ENCODE measurements at places on chromosomes 4 and X.

GRCh38 chrX:23773601-23774175, 9.3 kb upstream of the SAT1 start:
- DNase-seq = peak; percentile 36

- no peak for DNase-seq
Measured at GRCh38 chrX:125395626-125396025, 76.0 kb downstream of the TEX13C start.

DNA sequence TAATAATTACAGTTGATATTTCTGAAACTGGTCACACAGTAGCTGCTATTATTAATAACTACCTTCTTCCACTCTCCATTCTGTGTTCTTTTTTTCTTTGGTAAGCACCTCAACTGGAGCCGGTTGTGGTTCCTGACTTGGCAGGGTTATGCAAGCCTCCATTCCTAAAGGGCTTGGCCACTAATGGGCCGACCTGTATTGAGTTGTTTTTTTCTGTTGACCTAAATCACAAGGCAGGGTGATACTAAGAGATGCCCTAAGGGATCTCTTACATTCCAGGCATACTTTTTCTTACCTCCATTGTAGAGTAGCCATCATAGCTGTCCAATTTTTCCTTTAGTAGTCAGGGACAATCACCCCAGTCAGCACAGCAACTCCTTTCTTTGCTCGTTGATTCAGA, 1295.8 kb upstream of the ADGRL3 start:
- DNase-seq = no peak

- no peak for DNase-seq
Measured at GRCh38 chr4:21226637-21227538, 526.6 kb downstream of the PACRGL start.

- no peak for DNase-seq
Measured at GRCh38 chr4:85127653-85128052, 161.2 kb upstream of the WDFY3 start.

GRCh38 chr4:3091464-3091863, 17.0 kb downstream of the HTT start:
- DNase-seq = no peak

All from activated T-cell treated with anti-CD3 and anti-CD28 coated beads, Interleukin-2, amount 50 U/mL, for 4 hours (primary cell).